Fibroblast of skin of abdomen (primary cell): ENCODE measurements at places on chromosomes 2 and 18.

DNA sequence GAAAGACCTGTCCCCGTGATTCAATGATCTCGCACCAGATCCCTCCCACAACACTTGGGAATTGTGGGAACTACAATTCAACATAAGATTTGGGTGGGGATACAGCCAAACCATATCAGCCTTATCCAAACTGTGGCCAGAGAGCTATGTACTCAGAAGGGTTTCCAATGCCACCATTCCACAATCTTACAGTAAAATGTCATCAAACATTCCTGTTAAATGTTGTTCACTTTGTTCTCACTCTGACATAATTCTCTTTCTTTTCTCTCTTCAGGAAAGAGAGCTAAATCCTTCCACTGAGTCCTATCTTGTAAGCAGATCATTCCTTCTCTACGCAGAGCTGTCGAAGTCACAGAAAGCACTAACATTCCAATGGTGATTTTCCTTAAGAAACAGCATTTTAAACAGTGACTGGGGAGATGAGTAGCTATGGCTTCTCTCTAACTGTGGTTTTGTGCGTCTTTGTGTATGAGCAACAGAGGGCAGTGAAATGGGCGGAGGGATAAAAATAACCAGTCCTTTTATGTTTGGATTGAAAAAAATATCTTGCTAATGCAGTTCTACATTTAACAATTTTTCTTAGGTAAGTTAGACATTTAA lies 684.7 kb downstream of the EPHA4 start:
- peak; percentile 41 for DNase-seq

DNA sequence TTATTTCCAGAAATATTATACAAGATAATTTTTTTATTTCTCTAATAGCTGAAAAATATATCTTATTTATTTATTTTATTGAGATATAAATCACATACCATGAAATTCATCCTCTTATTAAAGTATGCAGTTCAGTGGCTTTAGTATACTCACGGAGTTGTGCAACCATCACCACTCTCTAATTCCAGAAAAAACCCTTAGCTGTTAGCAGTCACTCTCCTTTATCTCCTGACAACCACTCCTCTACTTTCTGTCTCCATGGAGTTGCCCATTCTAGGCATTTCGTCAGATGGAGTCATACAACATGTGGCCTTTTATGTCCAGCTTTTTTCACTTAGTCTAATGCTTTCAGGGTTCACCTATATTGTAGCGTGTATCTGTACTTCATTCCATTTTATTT lies 66.5 kb downstream of the TCF7L1 start:
- DNase-seq: peak; percentile 59

GRCh38 chr2:225573603-225574002 lies 174.1 kb downstream of the NYAP2 start:
- DNase-seq: no peak

DNA sequence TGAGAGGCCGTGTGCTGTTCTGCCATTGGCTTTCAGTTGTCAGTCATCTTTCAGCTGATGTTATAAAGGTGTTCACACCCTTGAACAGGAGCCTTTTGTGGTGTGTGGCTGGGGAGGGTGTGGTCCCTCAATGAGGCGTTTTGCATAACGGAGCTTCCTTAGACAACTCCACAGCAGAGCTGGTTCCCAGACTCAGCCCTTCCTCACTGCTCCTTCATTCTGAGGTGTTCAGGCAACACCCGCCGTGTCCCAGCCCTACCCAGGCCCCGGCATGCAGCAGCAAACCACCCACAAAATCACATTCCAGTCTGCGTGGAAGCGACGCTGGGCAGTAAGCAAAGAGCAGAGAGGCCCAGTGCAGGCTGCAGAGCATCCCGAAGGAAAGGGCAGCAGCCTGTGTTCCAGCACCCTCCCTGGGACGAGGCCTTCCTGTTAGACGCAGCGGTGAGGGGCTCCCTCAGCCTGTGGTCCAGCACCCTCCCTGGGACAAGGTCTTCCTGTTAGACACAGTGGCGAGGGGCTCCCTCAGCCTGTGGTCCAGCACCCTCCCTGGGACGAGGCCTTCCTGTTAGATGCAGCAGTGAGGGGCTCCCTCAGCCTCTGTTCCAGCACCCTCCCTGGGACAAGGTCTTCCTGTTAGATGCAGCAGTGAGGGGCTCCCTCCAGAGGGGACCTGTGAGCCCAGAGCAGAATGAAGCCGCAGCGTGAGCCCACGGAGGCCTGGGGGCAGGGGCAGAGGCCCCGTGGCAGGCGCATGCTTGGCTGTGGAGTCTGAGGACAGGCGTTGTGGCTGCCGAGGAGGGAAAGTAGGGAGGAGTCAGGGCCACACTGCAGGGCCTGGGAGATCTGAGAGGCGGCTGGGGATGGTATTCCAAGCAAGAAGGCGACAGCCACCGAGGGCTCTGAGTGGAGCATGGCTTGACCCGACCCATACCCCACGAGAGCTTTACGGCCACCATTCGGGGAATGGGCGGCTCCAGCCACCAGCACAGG lies 201.8 kb upstream of the HDAC4 start:
- DNase-seq: no peak

GRCh38 chr2:29423061-29423666 lies 307.9 kb downstream of the CLIP4 start:
- no peak for DNase-seq

DNA sequence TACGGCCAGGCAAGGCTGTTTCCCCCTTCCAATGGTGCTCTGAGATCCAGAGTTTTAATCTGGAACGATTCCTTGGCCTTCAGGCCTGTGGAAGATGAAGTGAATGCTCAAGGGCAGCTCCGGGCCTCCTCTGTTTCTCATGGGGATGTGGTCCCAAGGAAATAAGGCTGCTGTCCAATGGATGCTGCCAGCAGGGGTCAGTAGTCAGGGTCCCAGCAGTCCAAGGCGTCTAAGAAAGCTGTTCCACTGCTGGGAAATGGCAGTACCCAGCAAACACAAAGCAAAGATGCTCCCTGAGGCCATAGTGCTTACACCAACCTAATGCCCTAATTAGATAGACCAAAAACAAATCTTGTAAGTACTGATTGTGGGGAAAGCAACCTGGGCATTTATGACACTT lies 12.5 kb downstream of the NMS start:
- no peak for DNase-seq

GRCh38 chr2:240500561-240501423 lies 57.0 kb downstream of the ANKMY1 start:
- no peak for DNase-seq

DNA sequence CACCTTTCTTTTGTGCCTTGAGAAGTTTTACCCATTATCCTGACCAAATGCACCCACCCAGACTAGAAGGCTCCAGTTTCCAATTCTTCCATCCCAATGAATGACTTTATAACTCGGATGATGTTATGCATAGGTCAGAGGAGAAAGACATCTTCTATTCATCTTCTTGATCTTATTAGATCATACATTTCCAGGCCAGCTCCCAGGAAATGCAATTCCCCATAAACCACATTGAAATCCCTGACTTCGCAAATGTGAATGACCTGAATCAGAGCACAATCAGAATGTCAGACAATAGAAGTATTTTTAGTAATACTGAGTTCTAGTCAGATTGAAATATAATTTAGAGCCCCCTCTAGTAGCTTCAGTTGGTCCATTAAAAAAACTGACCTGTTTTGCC lies 62.9 kb downstream of the NYAP2 start:
- no peak for DNase-seq

GRCh38 chr2:37284381-37284780 lies 40.3 kb downstream of the PRKD3 start:
- DNase-seq: peak; percentile 42

DNA sequence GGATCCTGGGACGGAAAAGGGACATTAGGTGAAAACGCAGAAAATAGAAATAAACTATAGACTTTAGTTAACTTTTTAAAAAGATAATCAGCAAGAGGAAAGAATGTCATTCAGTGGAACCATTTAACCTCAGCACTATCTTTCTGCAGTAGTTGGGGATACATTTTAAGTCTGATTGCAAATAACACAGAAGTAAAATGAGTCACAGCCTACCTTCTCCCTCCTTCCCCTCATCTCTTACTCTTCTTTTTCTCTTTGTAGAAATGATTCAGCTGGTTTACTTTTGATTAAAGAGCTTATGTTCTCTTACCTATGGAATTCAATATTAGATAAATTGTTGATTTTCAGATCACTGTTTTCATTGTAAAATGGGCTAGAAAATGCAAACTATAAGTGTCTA lies 171.2 kb downstream of the FAM210A start:
- DNase-seq: no peak

DNA sequence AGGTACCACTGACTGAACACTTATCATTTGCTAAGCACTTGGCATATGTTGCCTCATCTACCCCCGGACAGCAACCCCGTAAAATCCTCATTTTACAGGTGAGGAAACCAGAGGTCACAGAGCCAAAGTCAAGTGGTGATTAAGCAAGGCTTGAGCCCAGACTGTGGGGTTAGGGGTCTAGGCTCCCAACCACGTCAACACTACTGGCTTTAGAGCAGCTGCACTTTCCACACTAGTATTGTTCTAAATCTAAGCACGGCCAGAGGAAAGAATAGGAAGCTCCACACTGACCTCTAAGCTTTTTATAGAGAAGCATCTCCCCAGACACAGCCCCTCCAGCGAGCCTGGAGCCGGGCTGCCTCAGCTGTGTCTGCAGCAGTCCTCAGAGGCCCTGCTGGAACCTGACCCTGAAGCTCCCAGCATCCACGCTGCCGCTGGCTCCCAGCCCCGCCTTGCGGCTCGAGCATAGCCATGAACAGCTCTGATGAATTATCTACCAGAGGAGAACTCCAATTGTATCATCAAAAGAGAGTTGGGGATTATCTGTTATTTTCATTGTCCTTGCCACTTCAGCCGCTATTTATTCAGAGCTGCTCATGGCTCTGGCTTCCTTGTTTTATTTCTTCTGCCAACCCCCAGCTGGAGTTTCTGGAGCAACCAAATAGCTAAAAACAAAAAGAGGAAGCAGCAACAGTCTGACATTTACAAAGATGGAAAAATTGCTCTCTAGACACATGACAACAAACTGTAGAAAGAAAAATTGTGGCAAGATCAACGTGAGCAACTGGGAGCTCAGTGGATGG lies 62.2 kb upstream of the RTN4 start:
- peak; percentile 76 for DNase-seq

DNA sequence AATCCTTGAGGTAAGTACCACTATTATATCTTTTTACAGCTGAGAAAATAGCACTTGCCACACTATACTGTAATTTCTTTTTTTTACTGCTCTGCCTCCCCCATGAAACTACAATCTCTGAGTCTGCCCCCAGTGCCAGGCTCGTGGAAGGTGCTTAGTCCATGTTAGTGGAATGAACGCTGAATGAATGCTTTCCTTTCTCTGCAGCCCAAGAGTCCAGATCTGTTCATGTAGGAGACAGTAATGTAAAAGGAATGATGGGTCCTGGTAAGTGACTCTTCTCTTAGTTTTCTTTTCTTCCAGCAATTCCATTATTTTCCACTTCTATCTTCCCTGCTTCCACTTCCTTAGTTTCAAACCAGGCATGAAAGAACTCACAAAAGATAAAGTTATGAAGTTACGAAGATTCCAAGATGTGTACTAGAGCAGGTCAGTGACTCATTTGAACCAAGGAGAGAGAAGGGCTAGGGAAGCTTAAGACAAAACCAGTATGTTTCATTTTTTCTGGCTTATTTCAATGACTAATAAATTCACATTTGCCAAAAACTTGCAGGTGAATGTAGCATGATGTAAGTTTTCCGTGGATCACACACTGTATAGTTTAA lies 46.0 kb downstream of the ARHGEF33 start:
- peak; percentile 66 for DNase-seq

DNA sequence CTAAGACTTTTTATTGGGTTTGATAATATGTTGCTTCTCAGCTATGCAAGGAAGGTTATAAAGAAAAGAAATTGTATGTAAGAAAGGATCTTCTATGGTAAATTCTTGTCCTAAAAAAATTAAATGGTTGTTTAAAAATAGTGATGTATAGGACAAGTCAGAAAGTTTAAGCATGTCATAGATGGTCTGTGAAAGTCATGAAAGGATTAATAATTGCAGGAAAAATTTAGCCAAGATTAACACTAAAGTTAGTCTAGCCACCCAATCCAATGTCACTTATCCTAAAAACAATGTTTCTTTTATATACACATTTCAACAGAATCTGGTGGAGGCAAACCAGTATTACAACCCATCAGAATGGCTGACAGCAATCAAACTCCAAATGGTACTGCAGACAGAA lies 1046.7 kb upstream of the SLC39A10 start:
- no peak for DNase-seq

- peak; percentile 32 for DNase-seq
Measured at GRCh38 chr2:172726172-172726735, 9.4 kb upstream of the RAPGEF4 start.

DNA sequence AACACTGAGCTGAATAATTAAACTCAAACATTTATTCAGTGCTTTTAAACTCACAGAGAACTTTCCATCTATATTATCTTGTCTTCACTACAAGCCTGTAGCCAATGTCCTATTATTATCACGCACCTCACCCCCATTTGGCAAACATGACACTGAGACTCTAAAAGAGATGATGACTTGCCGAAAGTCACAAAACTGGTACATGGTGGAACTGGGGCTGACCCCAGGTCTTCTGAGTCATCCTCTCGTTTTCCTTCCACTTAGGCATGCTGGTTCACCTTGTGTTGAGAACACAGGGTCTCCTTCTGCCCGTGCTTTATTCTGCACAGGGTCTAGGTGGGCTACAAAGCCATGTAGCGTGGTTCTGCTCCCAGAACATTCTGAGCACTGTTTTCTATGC lies 230.0 kb upstream of the MGAT5 start:
- DNase-seq: no peak

DNA sequence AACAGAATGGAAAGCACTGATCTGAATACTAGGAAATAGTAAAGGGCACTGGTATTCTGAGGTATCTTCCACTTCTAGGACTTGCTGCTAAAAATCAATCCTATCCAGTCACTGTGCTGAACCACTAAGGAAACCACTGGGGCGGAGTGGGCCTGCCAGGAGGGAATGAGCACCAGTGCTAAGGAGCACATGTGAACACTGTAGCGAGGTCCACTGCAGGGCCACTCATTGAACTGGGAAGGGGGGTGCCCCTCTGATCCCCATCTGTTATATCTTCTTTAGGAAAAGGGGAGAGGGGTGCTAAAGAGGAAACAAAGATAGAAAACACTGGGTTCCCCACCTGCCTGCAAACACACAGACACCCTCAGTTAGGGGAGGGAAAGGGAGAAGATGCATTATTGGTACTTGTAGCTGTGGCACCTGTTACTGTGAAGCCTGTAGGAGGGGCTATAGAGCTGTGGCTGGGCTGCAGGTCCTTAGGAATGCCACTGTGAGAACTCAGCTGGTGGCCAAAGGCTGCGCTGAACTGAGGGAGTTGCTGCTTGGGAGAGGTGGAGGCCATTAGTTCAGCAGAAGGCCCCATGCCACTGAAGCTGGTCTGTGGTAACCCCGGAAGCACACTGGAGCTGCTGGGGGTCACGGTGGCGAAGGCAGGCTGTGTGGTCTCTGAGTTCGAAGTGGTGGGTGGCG lies 81.8 kb downstream of the INO80D start:
- DNase-seq: no peak

GRCh38 chr18:23067236-23067635 lies 68.0 kb upstream of the CABLES1 start:
- peak; percentile 35 for DNase-seq
